ENCODE measurements at places on chromosomes 7 and 10.

- DNase-seq = no peak
Measured at GRCh38 chr7:130914554-130915294, 180.7 kb upstream of the KLF14 start.

- no peak for DNase-seq
Measured at GRCh38 chr10:101355072-101355706, 1.2 kb downstream of the BTRC start.

DNA sequence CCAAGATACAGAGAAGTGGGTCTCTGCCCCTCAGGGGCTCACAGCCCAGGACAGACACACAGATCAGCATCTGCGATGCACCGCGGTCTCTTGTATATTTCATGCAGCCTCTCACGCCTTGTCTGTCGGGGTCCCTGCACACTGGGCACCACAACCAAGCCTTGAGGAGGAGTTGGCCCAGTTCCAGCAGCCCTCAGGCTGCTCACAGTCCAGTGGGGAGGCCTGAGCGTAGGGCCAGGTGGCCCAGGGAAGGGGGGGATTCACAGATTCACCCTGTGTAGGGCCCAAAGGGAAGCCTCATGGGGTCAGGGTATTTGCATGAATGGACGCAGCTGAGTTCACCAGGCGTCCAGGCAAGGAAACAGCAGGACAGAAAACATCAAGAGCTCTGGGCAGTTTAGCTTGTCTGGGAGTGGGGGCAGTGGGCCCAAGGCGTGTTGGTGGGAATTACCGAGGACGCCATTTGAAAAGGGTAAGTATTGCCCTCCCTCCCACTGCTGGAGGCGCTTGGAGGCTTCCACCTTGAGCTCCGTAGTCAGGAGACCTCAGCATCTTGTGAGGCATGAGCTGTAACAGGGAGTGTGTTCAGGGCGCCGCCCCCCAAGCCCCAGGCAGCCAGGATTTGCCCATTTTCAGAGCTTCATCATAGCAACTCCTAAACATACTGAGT lies 129.1 kb upstream of the CHST15 start:
- no peak for DNase-seq

DNA sequence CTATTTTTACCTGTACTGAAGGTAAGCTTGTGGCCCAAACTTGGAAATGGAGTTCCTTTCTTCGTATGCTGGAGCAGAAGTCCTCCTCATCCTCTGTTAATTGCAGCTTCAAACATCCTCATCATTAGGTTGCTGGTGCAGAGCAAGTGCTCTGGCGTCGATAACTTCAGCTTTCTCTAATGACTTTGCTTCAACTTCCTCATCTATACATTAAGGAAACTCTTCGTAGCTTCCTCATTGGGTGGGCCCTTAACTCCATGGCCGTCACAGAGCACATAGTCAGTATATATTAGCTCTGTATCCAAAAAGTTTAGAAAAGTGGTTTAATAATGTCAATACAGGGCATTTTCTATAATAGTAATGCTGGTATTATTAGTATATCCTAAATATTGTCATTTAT lies 447.7 kb downstream of the SUGCT start:
- DNase-seq = no peak

- DNase-seq = no peak
Measured at GRCh38 chr7:48734695-48735406, 189.5 kb upstream of the CDC14C start.

- no peak for DNase-seq
Measured at GRCh38 chr10:15140698-15141097, 27.8 kb downstream of the NMT2 start.

GRCh38 chr7:22109761-22110160 lies 164.1 kb upstream of the CDCA7L start:
- DNase-seq = no peak

DNA sequence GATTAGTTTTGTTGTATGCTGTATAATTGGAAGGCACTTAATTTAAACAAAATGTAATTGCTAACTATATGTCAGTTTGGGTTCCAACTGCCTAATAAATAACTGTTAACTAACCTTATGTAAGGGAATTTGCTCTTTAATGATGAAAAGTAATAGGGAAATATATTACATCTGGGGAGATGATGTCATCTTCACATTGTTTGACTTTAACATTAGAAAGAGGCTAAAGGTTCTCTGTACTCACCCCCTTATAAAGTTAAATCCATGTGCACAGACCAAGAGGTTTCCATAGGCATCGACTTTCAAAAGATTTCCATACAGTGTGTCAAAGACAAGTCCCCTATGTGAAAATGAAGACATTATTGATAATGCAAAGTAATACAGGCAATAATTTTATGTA lies 87.6 kb downstream of the NT5C2 start:
- no peak for DNase-seq

- no peak for DNase-seq
Measured at GRCh38 chr10:120005207-120006201, 113.0 kb downstream of the SEC23IP start.

DNA sequence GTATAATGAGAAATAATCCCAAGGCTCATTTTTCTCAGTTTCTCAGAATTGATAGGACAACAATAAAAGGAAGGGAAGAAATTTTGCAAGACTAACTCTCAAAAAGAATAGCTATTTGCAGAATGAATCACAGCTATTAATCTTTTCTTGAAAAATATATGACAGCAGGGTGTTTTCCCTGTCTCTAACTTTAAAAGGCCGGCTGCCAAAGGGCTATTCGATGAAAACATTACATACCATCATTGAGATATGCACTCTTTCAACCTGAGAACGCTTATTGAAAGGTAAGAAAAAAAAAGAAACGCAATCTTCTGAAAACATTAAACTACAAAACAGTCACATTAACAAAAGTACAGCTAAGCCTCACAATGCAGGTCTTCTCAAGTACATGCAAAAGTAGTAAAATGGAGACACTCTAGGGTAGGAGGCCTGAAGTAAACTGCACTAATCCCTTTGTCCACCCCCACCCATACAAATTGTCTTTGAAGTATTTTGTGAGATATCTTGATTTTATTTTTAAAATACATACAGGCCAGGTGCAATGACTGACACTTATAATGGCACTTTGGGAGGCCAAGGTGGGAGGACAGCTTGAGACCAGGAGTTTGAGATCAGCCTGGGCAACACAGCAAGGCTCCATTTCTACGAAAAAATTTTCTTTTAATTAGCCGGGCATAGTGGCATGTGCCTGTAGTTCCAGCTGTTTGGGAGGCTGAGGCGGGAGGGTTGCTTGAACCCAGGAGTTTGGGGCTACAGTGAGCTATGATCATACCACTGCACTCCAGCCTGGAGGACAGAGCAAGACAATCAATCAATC lies 83.0 kb downstream of the PARD3 start:
- no peak for DNase-seq

DNA sequence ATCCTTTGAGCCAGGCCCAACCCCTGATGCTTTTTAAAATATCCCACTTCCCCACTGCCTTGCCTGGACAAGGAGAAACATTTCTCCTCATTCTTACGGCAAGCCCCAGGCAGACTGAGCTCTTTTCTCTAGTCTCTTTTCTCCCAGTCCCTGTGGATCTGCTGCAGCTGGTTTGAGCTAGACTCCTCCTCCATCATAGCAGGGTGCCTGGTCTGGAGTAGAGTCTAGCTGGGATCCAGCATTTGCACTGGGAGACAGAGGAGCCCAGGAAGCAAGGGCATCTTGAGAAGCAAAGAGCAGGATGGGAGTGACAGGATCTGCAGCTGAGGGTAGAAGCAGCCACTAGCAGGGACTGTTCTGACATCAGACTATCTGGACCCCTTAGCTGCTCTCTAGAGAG lies 562.3 kb upstream of the COBL start:
- no peak for DNase-seq

- DNase-seq = no peak
Measured at GRCh38 chr7:155483868-155484325, 26.0 kb downstream of the EN2 start.
